Activated CD4-positive, alpha-beta T cell treated with anti-CD3 and anti-CD28 coated beads, Interleukin-2, amount 50 U/mL, for 16 hours (primary cell): ENCODE measurements at places on chromosomes 12 and 14.

DNA sequence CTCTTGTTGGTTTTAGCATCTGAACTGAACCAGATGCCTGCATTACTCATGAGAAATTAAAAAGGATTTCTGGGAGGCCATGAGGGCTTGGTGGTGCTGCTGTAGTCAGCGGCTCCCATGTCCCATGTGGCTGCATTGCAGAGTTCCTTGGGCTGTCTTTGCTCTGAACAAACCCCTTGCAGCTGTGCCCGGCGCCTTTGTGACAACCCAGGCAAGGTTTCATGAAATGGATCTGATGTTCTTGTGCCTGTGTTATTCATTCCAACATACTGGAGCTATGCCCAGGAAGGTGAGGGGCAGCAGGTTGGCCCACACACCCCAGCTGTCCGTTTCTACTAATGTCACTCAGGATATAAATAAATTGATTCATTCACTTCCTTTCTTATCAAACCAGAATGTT is 40.8 kb downstream of the TGFB3 start:
- no peak for DNase-seq

GRCh38 chr12:92136026-92136730 is 9.5 kb downstream of the BTG1 start:
- no peak for DNase-seq

DNA sequence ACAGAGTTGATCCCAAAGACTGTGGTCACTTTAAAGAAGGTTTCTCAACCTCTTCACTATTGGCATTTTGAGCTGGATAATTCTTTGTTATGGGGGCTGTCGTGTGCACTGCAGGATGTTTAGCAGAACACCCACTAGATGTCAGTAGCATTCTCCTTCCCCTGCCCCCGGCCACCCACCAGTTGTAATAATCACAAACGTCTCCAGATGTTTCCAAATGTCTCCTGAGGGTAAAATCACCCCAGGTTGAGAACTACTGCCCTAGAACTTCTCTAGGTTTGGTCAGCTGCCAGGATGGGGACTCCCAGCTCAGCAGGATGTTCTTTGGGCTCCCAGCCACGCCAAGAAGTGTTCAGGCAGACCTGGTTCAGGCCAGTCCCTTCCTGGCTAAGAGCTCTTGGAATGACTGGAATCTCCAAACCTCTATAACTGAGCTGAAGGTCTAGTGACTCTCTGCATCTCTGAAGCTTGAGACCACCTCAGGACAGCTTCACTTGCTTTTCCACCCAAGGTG is 12.5 kb upstream of the AJUBA start:
- peak; percentile 26 for DNase-seq

DNA sequence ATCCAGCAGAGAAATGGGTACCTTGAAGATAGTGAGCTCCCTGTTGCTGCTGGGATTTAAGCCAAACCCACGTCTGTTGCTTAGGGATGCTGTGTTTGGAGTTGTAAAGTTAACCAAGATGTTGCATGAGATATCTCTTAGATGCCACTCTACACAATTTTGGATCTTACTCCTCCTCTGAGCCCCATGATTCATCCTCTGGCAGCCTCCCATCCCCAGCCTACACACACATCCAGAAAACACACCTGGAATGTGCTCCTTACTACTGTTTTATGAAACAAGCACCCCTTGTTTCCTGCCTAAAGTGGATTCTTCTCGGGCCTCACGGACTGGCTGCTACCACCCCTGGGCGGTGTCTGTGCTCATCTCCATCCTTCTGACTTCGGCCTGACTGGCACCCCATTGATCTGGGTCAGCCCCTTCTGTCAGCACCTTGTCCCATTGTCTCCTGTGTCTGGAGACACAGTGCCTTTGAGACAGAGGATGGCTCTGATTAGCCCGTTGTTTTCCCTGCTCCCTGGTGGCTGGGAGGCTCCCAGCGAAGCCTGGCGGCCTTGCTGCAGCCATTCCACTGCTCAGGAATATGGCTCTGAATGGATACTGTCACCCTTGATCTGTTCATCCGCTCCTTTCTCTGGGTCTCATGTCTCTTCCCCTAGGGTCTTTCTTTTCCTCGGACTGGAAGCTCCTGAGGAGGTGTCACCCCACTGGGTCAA is 24.3 kb downstream of the TSPAN9 start:
- DNase-seq: no peak

DNA sequence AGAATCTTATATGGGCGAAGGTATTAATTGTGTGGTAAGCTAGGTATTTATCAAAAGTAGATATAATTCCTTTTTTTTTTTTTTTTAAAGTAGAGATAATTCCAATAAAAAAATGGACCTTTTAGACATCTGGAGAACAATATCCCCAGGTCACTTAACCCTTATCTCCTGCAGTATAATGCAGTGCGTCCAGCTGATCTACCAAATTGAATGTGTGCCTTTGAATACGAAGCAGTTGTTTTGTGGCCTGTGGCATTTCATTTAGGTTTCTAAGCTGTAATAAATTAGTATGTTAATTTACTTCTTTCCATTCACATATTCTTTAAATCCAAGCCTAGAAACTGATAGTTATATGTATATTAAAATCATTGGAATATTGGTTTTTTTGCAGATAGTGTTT is 3.1 kb downstream of the FUT8 start:
- no peak for DNase-seq

GRCh38 chr14:72892879-72893635 is 844 bp downstream of the DPF3 start:
- DNase-seq: peak; percentile 22

- no peak for DNase-seq
Observed at GRCh38 chr14:23570806-23571483, 3.4 kb upstream of the AP1G2 start.
